Renal cortical epithelial cell (primary cell): ENCODE measurements at places on chromosomes 5 and 9.

DNA sequence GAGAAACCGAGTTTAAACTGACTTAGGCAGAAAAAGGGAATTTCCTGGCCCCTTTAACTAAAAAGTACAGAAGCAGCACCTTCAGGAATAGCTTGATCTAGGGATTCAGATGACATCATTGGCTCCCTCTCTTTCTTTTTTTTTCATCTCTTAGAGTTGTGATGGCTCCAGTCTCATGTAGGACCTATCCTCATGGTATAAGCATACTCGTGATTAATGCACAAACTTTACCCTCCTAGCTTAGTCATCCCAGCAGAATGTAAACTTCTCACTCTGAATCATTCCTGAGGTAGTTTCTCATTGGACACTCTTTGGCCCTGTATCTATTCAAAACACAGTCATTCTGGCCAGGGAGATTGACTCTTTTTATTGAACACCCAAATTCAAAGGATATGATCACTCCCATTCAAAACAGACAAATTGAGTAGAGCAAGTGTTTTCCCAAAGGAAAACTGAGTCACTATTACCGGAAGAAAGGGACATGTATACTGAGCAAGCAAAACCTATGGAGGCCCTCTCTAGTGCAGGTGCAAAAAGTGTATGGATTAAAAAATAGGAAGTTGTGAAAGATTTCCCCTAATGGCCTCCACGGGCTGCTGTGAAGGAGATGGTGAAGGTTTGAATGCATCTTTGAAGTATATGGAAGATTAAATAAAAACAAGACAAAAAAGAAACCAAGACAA lies 27.6 kb upstream of the SMIM23 start:
- peak; percentile 47 for DNase-seq

- DNase-seq = peak; percentile 76
Measured at GRCh38 chr5:149466457-149466972, 84.7 kb downstream of the CSNK1A1 start.

GRCh38 chr5:72465066-72465465 lies 42.1 kb downstream of the ZNF366 start:
- DNase-seq = no peak

GRCh38 chr9:130997925-130998596 lies 10.9 kb upstream of the LAMC3 start:
- DNase-seq = peak; percentile 18

- DNase-seq = peak; percentile 88
Measured at GRCh38 chr5:135391116-135391868, 7.7 kb downstream of the MACROH2A1 start.

GRCh38 chr9:23044549-23044948 lies 597.9 kb downstream of the DMRTA1 start:
- no peak for DNase-seq

GRCh38 chr5:60972231-60972630 lies 27.2 kb downstream of the NDUFAF2 start:
- peak; percentile 11 for DNase-seq

GRCh38 chr9:126248680-126249079 lies 77.9 kb upstream of the MVB12B start:
- peak; percentile 11 for DNase-seq

DNA sequence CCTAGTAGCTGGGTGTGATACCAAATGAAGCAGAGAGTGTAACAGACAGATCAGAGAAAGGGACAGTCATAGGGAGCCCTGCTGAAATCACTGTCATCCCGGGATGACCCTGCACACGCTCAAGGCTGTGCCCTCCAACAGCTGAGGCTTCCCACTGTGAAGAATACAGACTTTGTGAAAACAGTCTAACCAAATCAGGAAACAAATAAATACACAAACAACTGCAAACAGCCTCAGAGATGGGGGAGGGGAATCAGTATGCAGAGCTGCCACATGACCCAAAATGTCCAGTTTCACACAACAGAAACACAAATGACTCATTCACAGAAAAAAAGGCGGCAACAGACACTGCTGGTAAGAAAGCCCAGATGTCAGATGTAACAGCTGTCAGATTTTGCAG lies 101.9 kb downstream of the ADAMTS2 start:
- DNase-seq = peak; percentile 6

GRCh38 chr5:76050134-76050533 lies 33.0 kb upstream of the SV2C start:
- no peak for DNase-seq

GRCh38 chr9:87643778-87644570 lies 81.9 kb upstream of the CTSL start:
- DNase-seq = no peak

GRCh38 chr9:70835323-70835722 lies 286.1 kb downstream of the TRPM3 start:
- DNase-seq = peak; percentile 72

- no peak for DNase-seq
Measured at GRCh38 chr5:67093279-67093678, 103.3 kb downstream of the CD180 start.

DNA sequence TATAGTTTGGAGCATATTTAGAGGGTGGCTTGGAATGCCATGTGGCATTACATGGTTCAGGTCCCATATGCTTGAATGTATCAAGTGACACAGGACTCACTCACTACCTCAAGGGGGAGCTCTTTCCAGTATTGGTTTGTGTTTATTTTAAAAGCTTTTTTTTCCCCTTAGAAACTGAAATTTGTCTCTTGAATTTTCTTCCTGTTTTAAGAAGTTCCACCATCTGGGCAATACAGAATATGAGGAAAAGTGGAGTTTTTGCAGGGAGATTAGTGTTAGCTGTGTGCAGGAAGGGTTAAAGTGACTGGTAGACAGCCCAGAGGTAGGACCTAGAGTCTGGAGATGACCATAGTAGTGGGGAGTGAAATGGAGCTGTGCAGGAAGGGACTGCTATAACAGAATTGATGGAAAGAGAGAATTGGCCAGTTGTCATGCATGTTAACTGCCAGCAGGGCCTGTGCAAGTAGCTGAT lies 36.6 kb downstream of the CTNNA1 start:
- DNase-seq = peak; percentile 55

DNA sequence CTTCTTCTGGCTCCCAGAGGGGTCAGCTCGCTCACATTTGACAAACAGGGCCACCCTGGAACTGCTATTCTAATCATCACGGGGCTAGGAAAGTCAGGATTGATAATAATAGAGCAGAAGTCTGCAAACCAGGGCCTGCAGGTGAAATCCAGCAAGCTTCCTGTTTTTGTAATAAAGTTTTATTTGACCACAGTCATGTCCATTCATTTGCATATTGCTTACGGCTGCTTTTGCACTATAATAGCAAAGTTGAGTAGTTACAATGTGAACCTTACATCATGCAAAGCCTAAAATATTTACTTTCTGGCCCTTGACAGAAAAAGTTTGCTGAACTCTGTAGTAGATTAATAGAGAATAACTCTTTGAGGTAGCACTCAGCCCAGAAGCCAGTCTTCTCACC lies 63.2 kb upstream of the CTXN3 start:
- peak; percentile 13 for DNase-seq

GRCh38 chr5:149200355-149200754 lies 59.1 kb downstream of the ABLIM3 start:
- DNase-seq = no peak

DNA sequence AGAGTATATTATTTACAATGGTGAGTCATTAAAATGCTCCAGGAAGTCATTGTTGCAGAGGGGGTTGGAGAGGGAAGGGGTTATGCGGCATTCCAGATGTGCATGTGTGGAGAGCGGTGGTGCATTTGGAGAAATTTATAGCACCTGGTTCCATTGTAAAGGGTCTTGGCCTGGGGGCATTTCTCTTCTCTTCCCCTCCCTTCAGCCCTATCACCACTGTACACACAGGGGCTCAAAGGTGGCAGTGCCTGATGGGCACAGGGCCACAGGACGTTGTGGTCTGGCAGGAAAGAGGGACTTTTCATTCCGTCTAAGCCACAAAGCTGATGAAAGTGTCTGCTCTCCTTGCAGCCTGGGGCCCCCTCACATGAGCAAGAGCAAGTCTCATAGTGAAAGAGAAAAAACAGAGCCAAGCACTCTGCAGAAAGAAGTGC lies 442.4 kb upstream of the ZNF462 start:
- peak; percentile 83 for DNase-seq

DNA sequence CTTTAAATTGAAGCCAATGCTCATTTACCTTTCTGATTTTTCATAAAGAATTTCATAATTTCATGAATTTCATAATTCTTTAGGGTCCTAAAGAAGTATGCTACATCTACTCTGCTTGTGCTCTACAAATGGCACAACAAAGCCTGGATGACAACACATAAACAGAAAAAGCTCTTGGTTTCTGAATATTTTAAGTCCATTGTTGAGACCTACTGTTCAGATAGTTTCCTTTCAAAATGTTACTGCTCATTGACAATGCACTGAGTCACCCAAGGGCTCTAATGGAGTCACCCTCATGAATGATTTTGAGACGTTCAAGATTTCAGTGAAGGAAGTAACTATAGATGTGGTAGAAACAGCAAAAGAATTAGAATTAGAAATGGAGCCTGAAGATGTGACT lies 74.1 kb downstream of the SLCO4C1 start:
- no peak for DNase-seq

DNA sequence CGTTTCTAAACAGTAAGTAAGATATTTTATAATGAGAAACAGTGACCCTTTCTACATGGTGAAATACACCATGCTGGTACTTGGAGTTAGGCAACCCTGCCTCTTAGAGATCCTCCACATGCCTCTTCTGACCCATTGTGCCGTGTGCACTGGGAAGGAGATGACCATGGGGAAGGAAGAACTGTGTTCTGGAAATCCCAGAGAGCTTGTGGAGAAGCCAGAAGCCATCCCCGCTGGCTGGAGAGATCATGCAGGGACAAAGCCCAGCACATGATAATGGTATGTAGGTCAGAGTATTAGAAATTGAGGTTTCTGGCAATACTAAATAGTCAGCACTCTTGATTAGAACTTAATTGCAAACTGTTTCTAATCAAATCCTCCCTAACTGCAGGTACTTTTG lies 307.3 kb downstream of the FBXL7 start:
- no peak for DNase-seq

DNA sequence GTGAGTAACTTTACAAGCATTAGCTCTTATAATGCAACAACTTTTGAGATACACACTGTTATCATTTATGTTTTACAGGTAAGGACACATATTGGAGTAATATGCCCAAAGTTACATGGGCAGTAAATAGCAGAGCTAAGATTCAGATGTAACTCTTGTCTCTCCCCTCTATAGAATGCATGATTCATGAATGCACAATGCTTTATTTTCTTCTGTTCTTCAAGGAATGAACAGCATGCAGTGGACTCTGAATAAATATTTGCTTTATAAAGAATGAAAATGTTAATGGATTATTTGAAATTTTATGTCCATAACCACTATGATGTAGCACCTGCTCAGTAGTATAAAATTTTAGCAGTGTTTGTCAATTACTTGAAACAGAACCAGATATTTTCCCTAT lies 629.5 kb downstream of the KCTD16 start:
- no peak for DNase-seq

- DNase-seq = no peak
Measured at GRCh38 chr5:2602451-2603271, 148.8 kb downstream of the IRX2 start.

DNA sequence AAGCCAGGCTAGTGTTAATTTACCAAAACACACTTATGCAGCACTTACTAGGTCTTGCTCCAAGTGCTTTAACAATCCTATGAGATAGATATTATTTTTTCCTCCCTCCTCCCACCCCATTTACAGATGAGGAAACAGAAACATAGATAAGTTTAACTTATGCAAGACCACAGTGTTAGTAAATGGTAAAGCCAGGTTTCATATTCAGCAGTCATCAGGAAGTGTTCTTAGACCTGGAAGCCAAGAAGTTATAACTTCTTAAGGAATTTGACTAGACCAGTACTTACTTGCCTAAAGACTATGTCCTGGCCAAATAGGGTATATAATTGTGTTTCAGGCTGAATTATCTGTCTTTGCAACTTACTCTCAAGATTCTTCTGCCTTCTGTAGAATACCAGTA lies 15.9 kb downstream of the ABHD17B start:
- DNase-seq = peak; percentile 38

- peak; percentile 68 for DNase-seq
Measured at GRCh38 chr9:70044490-70045307, 1.1 kb downstream of the MAMDC2 start.

DNA sequence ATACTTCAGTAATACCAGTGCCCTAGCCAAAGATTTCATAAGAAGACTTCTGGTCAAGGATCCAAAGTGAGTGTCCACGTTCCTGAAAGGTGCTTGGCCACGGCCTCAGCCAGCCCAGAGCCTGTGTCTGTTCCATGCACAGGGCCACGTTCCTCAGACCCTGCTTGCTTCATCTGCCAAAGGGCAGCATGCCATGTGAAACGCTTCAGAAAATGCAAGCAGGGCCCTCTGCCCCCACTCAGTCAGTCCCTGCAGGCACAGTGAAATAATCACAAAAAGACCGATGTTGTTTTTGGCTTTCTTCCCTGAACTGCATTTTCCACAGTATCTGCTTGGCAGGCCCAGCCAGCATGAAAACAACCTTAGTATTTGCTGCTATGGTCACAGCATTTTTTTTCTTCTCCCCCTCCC lies 85.5 kb upstream of the CTSL start:
- DNase-seq = peak; percentile 87

DNA sequence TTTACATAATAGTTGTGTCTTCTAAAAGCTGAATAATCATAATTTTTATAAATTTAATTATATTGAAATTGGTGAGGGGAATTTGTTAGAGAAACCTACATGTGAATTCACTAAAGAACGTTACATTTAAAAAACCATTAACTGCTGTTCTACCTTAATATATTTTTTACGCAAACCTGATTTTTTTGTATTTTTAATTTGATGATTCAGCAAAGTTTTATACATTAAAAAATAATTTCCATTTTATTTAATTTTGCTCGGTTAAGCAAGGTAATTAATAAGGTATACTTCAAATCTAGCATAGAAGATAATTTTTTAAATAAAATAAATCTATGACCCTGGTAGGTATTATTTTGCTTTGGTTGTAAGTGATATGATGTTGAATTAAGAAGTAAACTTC lies 114.3 kb downstream of the SNCAIP start:
- no peak for DNase-seq

- DNase-seq = no peak
Measured at GRCh38 chr9:80387828-80388227, 816.1 kb downstream of the TLE4 start.

DNA sequence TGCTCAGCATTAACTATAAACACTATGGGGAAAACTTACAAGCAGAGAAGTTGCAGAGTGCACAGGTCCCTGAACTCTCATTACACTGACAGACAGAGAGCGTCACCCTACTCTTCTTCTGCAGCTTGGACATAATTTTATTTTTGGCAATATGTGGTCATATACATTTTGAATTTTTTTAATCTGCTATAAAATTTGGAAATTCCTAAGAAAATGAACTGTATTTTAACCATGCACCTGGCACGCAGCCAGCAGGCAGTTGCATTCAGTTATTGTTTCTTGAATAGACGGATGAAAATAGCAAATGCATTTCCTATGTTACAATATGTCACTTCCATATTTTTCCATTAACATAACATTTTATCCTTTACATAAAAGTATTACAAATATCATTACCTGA lies 100.2 kb downstream of the SLC25A46 start:
- DNase-seq = no peak

- no peak for DNase-seq
Measured at GRCh38 chr5:175728885-175729828, 71.3 kb downstream of the HRH2 start.

GRCh38 chr9:86285261-86285660 lies 2.9 kb upstream of the ISCA1 start:
- DNase-seq = no peak
